Stimulated activated CD8-positive, alpha-beta memory T cell treated with anti-CD3 and anti-CD28 coated beads, Interleukin-7, amount 100 ng/mL, for 4 hours (primary cell): ENCODE measurements at places on chromosomes 5 and 9.

- DNase-seq: no peak
Measured at GRCh38 chr5:156147944-156148285, 179.0 kb upstream of the SGCD start.

DNA sequence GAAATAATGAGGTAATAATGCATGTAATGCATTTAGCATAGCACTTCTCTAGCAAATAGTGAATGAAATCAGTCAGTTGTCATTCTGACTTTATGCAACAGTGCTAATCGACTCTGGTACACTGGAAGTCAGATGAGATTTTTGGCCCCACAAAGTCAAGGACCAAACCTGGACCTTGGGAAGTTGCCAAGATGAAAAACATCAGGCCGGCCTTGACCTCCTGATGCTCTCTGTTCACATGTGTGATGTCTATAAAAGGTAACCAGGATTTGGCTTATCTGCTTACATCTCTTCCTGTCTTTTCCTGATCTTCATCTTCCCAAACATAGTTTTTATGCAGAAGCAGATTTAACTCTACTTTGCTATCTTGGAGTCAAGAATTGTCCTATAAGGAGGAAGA lies 39.5 kb downstream of the SLC22A5 start:
- DNase-seq: no peak

GRCh38 chr9:88716596-88717290 lies 181.8 kb downstream of the NXNL2 start:
- no peak for DNase-seq

- DNase-seq: no peak
Measured at GRCh38 chr5:168788786-168789185, 209.6 kb upstream of the PANK3 start.

- DNase-seq: no peak
Measured at GRCh38 chr5:168877132-168877892, 298.1 kb upstream of the PANK3 start.

DNA sequence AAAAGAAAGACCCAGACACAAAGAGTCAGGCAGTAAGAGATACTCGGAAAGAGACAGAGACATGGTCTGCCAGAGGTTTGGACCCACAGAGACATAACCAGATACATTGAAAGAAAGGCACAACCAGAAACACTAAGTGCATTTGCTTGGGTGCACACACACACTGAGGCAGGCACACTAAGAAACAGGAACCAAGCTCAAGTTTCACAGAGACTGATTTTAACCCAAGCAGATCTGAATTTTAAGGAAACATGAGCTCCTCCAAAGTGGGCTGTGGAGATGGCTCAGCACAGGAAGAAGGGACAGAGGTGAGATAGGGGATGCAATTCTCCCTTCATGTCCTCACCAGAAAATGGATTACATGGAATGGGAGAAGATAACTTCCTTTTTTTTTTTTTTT lies 9.5 kb downstream of the AQP3 start:
- no peak for DNase-seq

DNA sequence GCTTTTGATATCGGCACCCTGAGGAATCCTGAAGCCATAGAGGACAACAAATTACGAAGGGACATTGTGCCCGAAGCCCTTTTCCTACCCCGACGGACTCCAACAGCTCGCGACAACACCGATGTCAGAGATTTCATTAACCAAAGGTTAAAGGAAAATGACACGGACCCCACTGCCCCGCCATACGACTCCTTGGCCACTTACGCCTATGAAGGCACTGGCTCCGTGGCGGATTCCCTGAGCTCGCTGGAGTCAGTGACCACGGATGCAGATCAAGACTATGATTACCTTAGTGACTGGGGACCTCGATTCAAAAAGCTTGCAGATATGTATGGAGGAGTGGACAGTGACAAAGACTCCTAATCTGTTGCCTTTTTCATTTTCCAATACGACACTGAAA lies 129.5 kb downstream of the CDH6 start:
- no peak for DNase-seq

GRCh38 chr5:68054638-68055037 lies 160.9 kb upstream of the PIK3R1 start:
- DNase-seq: no peak
